ENCODE measurements at places on chromosomes 6 and 20.

DNA sequence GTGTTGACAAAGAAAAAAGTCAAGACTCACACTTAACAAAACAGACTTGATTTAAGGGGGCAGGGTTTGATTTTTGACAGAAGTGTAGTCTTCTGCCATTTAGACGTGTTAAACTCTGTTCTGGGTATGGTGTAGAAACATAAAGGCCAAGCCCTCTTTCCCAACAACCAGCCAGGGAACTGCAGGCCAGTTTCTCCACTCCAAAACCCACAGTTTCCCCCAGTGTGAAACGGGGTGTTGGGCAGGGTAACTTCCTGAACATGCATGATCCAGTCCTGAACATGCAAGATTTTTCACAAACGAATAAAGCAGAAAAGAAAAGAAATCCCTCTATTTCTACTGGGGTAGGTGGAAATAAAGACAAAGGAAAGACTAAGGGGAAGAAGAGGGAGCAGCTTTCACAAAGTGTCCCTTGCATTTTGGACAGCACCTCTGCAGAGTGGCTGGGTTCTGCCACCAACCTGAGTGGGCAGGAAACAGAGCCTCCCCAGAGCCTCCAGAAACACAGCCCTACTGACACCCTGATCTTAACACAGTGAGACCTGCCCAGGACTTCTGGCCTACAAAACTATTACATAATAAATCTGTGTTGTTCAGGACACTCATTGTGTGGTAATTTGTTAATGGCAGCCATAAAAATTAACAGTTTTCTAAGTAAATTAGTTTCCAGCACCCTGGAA is 7.5 kb downstream of the APMAP start:
- no peak for DNase-seq

GRCh38 chr6:40928307-40928706 is 110.7 kb downstream of the UNC5CL start:
- DNase-seq: no peak

DNA sequence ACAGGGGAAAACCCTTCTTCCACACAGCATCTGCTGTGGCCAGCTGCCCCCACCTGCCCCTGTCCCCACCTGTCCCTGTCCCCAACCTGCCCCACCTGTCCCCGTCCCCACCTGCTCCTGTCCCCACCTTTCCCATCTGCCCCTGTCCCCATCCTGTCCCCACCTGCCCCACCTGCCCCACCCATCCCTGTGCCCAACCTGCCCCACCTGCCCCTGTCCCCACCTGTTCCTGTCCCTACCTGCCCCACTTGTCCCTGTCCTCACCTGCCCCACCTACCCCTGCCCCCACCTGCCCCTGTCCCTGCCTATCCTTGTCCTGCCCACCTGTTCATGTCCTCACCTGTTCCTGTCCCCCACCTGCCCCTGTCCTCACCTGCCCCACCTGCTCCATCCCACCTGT is 6.4 kb upstream of the MYT1 start:
- no peak for DNase-seq

GRCh38 chr20:56469077-56469449 is 636 bp downstream of the RTF2 start:
- no peak for DNase-seq

GRCh38 chr6:57243954-57244353 is 21.8 kb upstream of the RAB23 start:
- no peak for DNase-seq

- DNase-seq: no peak
These were observed 545.8 kb upstream of the CITED2 start for GRCh38 chr6:139920027-139920775.

DNA sequence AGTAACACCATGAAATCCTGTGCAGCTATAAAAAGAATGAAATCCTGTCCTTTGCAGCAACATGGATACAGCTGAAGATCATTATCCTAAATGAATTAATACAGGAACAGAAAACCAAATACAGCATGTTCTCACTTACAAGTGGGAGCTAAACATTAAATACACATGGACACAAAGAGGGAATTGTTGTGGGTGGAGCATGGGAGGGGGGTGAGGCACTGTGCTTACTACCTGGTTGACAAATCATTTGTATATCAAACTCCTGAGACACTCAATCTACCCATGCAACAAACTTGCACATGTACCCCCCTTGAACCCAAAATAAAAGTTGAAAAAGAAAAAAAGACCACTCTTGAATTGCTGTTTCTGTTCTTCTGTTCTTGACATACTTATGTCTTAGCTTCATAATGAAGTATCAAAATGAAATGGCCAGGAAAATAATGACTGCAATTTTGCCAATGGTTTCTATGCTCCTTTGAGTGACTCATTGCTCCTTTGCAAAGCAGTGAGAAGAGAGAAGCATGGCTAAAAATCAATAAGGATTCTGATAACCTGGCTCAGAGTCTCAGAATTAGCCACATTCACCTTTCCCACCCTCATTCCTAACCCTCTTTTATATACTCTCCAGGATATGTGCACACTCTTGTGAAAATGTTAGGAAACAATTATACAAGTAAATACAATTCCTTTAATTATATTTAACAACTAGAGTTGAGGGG is 71.0 kb downstream of the CYP39A1 start:
- no peak for DNase-seq

- DNase-seq: no peak
These were observed 5.5 kb downstream of the BTN2A2 start for GRCh38 chr6:26388441-26388840.

DNA sequence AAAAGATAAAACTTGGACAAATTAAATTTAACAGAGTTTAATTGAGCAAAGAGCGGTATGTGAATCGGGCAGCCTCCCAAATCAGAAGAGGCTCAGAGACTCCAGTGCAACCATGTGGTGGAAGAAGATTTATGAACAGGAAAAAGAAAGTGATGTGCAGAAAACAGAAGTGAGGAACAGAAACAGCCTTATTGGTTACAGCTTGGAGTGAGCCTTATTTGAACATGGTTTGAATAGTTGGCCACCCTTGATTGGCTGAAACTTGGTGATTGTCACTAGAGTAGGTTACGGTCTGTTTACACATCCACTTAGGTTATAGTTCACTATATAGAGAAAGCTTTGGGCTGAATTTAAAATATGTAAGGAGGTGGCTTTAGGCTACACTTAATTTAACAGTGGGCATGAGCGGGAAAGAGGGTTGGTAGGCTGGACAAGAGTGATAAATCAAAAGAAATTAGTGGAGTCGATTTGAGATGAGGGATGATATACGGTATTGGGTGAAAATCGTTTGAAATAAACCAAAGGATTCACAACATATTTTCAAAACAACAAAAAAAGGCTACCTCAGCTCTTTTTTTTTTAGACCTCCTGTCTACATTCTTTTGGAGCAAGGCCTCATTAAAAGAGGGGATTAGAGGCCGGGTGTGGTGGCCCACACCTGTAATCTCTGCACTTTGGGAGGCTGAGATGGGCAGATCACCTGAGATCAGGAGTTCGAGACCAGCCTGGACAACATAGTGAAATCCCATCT is 84.3 kb upstream of the PREP start:
- DNase-seq: no peak

- DNase-seq: no peak
These were observed 11.7 kb downstream of the VNN2 start for GRCh38 chr6:132746048-132746447.

DNA sequence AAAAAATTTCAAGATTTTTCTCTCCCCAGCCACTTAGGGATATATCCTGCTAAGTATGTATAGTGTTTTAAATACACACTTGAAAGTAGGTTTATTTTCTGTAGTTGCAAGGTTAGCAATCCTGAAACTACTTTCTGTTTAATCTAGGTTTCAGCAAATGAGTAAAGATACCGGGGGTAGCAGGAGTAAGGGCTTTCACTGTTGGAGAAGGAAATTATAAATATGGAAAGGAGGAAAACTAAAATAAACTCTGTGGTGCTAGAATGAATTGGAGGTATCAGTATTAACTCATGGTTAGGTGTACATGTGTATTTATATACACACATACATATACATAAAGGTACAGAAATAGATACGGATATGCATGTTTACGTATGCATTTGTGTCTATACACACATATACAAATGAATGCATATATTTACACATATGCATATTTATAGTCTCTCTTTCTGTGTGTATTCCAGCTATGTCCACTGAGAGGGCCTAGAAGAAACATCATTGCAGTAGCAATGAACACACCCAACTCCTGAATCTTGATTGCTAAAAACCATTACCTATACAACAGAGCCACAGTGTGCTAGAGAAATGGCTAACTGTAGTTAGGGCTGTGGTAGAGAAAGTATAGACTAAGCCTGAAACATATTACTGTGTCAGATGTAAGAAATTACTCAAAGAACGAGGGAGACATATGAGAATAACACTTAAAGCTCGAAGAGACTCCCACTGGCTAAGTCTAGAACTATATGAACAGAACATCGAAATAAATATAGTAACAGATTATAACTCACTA is 95.9 kb upstream of the EMILIN3 start:
- no peak for DNase-seq

DNA sequence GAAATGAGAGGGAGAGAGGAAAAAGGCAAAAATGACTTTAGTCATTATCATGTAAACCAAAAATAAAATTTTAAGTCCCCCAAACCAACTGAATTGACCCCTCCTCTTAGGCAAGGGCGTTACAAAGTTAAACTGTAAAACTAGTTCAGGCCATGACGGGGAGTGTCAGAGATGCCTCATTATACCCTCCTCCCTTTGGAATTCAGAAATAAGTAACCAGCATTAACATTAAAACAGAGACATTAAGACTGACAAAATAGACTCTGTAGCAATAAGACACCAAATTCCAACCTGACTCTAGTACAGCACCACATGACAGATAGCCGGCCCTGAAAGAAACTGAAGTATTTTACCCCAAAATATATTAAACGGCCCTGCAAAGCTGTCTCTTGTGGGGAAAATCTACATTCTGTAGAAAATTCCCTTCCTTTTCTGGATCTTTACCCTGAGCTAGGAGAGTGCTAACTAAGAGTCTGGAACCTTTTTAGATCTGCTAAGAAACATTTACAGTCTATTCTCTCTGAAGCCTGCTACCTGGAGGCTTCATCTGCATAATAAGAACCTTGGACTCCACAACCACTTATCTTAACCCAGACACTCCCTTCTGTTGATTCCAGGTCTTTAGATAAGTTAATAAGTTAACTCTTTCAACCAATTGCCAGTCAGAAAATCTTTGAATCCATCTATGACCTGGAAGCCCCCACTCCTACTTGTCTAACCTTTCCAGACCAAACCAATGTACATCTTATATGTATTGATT is 150.7 kb downstream of the PKHD1 start:
- no peak for DNase-seq

- DNase-seq: no peak
These were observed 4.8 kb downstream of the NEDD9 start for GRCh38 chr6:11227698-11228097.

DNA sequence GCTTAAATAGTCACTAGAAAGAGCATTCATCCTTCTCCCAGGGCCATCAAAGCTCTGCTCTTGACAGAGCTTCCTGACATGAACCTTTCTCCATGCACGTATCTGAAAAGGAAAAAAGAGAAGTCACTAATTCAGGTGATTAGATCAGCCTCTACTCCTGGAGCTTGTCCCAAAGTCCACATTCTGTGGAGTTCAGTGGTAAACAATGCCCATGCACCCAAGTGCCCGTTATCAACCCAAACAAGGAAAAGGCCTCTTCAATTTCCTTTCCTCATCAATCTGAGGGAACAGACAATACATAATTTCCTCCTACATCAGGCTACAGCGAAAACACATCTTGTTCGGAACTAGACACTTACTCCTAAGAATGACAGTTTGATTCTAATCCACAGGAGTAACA is 129.2 kb upstream of the PCSK2 start:
- no peak for DNase-seq

DNA sequence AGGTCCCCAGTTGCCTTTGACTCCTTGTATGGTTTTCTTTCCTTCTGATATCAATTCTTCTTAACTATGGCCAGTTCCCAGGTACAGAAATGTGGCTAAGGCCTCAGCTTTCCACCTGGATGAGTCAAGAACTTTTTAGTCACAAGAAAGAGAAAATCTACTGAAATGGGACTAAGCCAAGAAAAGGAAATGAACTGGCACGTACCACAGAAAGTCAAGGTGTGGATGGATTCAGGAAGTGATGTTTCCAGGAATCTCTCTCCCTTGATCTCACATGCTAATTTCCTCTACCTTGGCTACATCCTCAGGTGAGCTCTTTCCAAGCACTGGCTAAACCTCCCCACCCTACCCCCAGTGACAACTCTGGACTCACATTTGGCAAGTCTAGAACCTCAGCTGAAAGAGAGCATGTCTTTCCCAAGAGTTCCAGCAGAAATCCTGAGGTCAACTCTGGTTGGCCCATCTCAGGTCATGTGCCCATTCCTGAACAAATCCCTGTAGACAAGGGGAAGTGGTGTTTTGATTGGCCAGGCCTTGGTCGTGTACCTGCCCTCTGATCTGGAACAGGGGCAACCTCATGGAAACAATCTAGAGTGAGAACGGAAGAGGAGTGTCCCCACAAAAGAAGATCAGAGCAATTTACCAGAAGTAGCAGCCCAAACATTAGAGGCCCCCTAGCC is 205.3 kb downstream of the NFATC2 start:
- DNase-seq: no peak

DNA sequence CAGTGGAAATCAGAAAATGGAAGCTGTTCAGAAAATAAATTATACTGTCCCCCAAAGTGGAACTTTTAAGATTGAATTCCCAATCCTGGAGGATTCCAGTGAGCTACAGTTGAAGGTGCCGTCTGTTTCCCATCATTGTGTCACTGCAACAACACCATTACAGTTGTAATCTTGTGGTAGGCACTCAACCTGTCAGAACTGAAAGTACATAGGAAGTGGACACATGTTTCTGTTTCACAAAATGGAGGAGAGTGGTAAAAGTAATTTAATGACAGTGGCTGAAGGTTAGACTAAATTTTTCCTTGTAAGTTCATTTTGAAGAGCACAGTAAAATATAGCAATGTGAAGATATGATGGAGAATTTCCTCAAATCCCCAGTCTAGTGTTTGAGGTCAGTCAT is 70.0 kb downstream of the CD109 start:
- no peak for DNase-seq

DNA sequence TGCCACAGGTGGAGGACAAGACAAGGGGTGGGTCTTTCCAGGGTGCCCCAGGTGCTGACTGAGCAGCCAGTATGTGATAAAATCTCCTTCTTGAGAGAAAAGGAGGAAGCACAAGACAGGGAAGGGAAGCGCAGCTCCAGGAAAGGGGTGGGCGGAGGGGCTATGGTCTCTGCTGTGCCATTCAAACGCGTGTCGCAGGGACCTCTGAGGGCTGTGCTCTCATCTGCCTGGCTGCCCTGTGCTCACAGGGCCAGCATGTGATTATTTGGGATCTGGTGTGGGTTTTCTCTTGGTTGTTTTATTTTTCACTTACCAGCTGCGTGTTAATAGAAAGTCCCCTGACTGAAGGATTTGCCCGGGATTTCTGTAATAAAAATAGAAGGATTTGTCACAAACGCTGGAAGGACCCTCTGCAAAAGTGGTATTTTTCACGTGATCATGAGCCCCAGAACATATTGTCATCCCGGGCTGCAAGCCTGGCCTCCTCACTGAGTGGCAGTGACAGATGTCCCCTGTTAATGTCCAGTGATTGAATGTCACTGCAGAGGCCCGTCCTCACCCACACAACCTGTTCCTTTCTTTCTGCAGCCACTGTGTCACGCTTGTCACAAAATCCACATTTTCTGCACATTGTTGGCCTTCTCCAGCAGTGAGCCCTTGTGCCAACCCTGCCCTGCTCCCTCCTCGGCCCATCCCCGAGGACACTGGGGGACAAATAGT is 35.0 kb upstream of the VSX1 start:
- DNase-seq: no peak

- DNase-seq: no peak
These were observed 23.5 kb downstream of the PLEKHG1 start for GRCh38 chr6:150622941-150623874.
